ENCODE measurements at places on chromosomes 2 and 18.

- no peak for DNase-seq
Measured at GRCh38 chr2:235098736-235099494, 147.1 kb downstream of the SH3BP4 start.

GRCh38 chr18:30792051-30792450, 250.5 kb downstream of the DSC3 start:
- DNase-seq, result no peak

- DNase-seq, result no peak
Measured at GRCh38 chr18:11488175-11488574, 121.2 kb upstream of the SLC35G4 start.

DNA sequence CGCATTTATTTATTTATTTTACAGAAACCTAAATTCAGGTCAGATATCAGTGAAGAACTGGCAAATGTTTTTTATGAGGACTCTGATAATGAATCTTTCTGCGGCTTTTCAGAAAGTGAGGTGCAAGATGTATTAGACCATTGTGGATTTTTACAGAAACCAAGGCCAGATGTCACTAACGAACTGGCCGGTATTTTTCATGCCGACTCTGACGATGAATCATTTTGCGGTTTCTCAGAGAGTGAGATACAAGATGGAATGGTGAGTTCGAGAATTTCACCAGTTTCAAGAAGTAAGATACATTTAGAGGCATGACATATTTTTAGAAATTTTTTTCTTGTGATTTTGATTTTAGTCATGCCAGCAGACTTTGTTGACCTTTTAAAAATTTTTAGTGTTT, 4.6 kb downstream of the CDCA7 start:
- no peak for DNase-seq

DNA sequence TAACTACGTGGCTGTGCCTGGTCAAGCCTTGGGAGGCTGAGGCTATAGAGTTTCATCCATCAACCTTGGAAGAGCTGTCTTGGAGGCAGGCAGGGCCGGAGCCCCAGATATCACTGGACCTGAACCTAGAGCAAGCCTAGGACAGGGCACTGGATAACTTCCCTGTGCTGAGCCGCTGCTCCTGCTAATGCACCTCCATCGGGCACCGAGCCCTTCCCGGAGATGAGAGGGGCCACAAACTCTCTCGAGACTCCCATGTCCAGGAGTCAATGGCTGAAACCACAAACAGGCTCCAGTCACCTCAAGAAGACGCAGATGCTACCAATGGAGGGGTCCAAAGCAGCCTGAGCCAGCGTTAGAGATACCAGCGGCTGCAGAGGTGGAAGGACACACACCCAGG, 866.0 kb downstream of the LRP1B start:
- no peak for DNase-seq

DNA sequence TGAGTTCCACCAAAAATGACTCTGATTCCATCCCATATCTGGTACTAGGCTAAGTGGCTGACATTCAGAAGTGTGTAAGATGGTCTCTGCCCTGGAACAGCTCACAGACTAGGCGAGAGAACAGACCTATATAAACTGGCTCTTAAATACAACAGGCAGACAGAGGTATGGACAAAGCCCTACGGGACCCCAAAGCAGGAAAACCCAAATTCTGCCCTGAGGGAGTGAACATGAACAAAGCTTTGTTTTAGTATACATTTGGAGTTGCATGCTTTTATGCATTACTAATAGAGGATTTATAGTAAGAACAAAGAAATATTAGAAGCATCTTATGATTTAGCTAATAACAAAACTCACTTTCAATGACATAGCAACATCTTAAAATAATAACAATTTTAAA, 25.1 kb downstream of the GDF7 start:
- DNase-seq, result no peak

- no peak for DNase-seq
Measured at GRCh38 chr2:56314796-56315195, 131.0 kb downstream of the CCDC85A start.

GRCh38 chr2:128289439-128289838, 29.2 kb downstream of the HS6ST1 start:
- no peak for DNase-seq

DNA sequence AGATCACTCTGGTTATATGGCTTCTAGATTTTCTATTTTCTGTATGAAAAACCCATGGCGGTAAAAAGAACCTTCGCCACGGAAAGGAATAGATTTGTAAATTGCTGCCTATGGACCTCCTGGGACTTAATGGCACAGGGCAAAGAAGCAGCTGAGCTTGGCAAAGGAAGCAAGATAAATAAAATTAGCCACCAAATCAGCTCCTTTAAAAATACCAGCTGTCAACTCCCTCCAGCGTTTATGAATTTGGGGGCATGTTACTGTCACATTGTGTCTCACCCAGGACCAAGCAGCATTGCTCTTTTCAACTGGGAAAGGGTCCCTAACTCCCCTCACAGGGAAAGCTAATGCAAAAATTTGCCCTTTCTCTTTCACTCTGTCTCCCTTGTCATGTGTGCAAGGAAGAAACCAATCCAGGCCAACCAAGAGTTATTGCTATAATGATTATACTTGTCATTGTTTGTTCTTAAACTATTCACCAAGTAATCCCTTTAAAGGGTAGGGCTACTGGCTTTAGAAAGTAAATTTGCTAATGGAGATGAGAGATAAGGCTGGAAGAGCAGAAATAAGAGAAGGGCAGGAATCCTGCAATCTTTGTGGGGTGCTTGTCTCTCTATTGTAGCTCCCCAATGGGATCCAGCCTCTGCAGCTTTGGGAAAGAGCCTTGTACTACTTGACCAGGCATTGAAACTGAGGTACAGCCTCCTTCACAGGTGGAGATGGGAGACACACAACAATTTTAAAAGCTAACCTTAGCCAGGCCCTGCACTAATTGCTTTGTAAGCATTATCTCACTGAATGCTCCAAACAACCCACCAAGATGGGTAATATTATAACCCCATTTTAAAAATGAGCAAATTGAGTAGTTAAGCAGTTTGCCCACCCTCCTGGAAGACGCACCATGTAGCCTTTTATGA, 119.1 kb upstream of the KLF7 start:
- DNase-seq, result no peak

DNA sequence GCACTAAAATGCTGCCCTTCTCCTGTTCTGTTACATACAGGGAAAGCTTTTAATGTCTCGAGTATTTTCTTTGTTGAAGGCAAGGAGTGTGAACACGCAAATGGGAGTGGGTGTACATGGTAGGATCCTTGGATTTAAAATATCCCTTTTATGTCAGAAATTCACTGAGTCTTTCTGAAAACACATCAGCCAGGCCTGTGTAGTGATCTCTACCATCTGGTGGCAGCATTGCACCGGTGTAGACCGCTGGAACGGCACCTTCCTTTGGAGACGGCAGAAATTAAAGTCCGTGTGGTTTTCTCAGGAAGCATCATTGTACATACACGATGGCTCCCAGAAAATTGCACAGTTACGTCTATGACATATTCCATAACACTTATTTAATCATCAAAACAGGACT, 515.8 kb downstream of the GALR1 start:
- no peak for DNase-seq

GRCh38 chr2:62801814-62802523, 96.5 kb downstream of the EHBP1 start:
- DNase-seq, result no peak

DNA sequence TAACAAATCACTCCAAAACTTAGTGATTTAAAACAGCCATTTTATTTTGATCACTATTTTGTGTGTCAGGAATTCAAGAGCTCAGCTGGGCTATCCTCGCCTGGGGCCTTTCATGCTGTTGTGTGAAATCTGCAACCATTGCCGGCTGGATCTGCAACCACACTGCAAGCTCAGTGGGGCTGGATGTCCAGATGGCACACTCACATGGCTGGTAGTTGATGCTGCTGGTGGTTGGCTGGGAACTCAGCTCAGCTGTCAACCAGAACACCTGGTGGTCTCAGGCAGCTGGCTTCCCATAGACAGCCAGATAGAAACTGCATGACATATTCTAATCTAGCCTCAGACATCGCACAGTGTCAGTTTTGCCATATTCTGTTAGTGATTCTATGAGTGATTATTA, 30.6 kb upstream of the AP1S3 start:
- no peak for DNase-seq

- no peak for DNase-seq
Measured at GRCh38 chr18:34921226-34921625, 120.0 kb upstream of the MAPRE2 start.

DNA sequence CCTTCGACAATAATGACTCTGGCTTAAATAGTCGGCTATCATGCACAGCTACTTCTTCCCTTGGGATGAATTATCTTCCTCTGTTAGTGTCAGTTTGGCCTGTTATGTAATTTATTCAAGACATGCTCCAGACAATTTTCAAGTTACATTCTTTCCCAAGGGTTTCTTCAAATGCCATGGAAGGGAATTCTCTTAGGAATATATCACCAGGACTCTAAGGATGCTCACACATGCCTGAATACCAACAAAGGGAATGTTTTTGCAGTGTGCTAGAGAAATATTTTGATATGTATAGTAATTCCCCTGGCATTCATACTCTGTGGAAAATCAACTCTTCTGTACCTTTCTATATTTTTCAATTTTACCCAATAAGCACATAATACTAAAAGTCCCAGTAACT, 286.0 kb upstream of the KYNU start:
- no peak for DNase-seq

DNA sequence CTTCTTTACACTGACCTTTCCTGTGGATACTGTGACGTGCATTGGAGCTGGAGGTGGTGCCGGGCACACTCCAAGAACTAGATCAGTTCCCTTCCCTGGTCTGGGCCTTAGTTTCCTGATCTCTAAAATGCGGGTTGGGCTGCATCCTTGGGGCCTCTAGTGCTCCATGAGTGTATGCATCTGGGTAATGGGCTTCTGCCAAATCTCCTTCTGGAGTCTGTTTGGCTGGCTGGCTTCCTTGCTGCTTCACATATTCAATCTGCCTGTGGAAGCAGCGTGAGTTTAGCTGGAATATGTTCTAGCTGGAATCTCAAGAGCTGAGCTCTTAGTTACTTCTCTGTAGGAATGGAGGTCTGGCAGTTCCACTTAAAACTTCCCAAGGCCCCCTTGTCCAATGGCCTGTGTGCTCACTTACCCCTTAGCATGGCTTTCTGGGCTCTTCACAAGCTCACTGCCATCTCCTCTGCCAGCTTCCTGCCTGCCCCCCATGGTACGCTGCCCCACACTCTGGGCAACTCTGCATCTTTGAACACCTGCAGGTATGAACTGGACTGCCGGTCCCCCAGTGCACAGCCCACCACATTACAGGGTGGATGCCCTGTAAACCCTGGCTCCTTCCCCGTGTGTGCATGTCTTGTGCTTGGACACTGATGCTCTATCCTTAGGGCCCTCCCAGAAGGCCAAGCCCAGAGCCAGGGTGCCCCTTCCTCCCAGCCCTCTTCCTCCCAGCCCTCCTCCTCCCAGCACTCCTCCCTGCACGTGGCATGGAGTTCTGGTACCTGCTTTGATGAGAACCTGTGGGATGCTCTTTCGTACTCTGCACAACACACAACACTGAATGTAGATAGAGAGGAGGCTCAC, 103.6 kb upstream of the SMAD2 start:
- no peak for DNase-seq

DNA sequence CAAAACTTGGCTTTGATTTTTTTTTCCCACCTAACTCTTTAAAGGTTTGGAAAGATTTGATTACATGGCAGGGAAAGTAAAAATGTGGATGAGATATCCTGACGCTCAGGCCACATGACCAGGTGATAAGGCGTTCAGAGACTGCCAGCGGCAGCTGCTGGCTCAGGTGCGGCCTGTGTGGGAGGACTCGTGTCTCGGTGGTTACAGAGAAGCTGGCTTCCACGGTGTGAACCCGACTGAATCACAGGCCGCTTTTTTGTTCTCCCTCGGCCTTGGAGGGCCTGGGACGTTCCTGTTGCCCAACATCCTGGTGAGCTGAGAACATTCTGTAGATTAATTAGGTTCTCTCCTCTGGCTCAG, 124.2 kb upstream of the ZNF516 start:
- DNase-seq, result no peak

All from stimulated activated CD4-positive, alpha-beta T cell treated with anti-CD3 and anti-CD28 coated beads, Interleukin-1b, Interleukin-23, amount 100 ng/mL, for 4 hours (primary cell).